ENCODE measurements at places on chromosomes 2 and 18. TPM values are rescaled to one million over a fixed set of nuclear protein-coding genes. Genes with fewer than 3 reads are reported as not detected.

The C2orf80 gene
- total RNA-seq: not detected

GRCh38 chr18:74219056-74219455 lies 70.7 kb downstream of the TIMM21 start:
- no peak overlapping the region for H3K4me3 ChIP-seq
- H3K27ac ChIP-seq: no peak overlapping the region

GRCh38 chr2:47312491-47312850 lies 90.5 kb upstream of the MSH2 start:
- no peaks in the 10 kb centered on the region for H3K36me3 ChIP-seq
- no peak for DNase-seq
- no peak overlapping the region for H3K27ac ChIP-seq
- H3K4me3 ChIP-seq: no peak overlapping the region
- H3K27me3 ChIP-seq: no peaks in the 10 kb centered on the region

DNA sequence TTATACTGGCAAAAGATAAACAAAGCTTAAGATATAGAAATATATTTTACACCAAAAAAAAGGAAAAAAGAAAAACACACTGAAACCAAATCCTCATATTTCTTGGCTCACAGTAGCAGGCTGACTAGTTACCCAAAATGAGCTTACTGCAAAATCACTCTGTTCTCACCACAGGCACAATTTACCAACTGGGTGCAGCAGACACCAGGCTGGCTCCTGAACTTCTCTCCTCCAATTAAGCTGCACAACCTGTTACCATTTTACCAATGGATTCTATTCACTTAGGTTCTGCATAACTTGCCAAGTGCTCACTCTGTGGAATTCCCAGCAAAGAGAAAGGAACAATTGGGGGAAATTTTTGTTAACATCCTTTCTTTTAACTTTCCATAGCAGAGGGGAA lies 679.3 kb downstream of the ZEB2 start:
- no peak overlapping the region for H3K4me3 ChIP-seq
- H3K36me3 ChIP-seq: no peaks in the 10 kb centered on the region
- no peak overlapping the region for H3K27ac ChIP-seq
- no peaks in the 10 kb centered on the region for H3K4me1 ChIP-seq
- DNase-seq: no peak

DNA sequence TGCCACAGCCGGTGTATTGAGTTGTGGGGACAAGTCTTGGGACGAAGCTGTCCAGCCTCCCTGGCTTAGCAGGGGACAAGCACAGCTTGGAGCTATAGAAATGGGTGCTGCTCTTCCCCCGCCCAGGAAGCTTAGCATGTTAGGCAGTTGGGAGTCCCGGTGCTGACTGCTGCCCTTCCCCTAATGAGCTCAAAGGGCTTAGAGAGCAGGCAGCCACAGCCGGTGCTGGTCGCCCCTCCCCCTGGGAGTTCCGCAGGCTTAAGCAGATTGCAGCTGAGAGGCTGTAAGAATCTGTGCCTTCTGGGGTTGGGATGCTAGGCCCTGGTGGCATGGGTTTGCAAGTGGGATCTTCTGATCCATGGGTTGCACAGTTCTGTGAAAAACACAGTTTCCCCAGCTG lies 237.3 kb downstream of the DCDC2C start:
- no peak overlapping the region for H3K4me3 ChIP-seq
- H3K4me1 ChIP-seq: no peaks in the 10 kb centered on the region
- H3K27me3 ChIP-seq: peaks cover 10% of the 10 kb centered on the region
- no peak overlapping the region for H3K27ac ChIP-seq
- H3K36me3 ChIP-seq: no peaks in the 10 kb centered on the region

DNA sequence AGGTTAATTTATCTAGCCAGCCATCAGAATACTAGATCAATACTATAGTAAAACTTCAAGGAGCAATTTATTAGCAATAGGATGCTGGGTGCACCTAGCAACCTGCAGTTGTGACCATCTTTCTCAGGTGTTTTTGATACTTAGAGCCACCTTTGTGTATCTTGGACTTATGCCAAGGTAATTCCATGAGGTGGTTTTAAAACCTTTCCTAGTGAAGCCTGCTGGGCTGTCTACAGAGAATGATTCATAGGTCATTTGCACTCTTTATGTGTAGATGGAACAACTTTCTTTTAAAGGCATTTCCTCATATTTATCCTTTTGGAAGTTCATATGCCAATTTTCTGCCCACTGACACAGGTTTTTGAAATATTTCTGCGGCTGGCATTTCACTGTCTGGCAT lies 1030.1 kb upstream of the POU3F3 start:
- H3K27ac ChIP-seq: no peak overlapping the region
- H3K36me3 ChIP-seq: no peaks in the 10 kb centered on the region
- no peaks in the 10 kb centered on the region for H3K27me3 ChIP-seq
- no peak for DNase-seq
- H3K4me3 ChIP-seq: no peak overlapping the region
- H3K4me1 ChIP-seq: no peaks in the 10 kb centered on the region
